Neural progenitor cell (in vitro differentiated cells): ENCODE measurements at places on chromosomes 11 and 22.

- no peak for DNase-seq
Observed at GRCh38 chr22:40156001-40156516, 21.7 kb upstream of the TNRC6B start.

DNA sequence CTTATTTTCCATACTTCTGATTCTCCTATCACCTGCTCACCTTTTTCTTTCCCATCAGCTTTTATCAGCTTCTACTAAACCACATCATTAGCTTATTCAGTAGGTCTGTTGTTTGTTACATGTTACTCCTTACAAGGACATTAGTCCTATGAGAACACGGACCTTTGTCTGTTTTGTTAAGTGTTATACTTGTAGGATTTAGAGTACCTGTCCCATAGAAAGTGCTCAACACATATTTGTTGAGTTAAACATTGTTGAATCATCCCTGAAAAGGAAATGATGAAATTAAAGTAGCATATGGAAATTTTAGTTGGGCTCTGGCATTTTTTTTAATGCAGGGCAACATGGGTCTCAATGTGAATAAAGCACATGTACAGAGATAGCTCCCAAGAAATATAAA, 222.1 kb upstream of the CARD18 start:
- DNase-seq: no peak

DNA sequence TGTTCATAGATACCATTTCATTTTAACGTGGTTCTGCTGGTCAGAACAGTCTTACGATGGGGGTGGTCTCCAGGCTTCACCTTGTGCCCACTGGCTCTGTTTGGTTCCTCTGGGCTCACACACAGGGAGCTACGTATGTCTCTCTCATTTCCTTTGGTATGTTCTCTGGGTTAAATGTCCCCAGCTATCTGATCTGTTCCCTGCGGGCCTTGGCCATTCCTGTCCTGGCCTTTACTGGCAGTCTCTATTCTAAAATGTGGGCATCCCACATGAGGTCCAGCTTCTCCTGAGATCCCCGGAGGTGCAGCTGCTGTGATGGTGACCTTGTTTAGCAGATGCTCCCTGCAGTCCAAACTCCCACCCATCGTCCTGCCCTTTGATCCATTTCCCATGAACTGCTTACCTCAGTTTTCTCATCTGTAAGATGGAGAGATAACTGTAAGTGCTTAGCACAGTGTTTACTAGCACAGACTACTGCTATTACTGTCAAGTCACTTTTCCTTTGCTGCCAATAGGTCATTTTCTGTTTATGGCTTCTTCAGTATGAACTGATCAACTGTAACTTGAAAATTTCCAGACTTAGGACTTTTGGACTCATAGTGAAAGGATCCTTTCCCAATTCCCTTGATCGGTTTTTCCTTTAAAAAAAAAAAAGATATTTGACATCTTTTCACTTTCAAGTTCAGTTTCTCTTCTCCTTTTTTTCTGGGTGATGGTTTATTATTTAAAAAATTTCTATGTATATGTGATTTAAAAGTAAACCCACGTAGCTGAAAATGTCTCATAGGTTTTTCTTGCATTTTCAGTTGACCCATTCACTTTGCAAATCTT, 92.9 kb downstream of the PTPRJ start:
- no peak for DNase-seq

DNA sequence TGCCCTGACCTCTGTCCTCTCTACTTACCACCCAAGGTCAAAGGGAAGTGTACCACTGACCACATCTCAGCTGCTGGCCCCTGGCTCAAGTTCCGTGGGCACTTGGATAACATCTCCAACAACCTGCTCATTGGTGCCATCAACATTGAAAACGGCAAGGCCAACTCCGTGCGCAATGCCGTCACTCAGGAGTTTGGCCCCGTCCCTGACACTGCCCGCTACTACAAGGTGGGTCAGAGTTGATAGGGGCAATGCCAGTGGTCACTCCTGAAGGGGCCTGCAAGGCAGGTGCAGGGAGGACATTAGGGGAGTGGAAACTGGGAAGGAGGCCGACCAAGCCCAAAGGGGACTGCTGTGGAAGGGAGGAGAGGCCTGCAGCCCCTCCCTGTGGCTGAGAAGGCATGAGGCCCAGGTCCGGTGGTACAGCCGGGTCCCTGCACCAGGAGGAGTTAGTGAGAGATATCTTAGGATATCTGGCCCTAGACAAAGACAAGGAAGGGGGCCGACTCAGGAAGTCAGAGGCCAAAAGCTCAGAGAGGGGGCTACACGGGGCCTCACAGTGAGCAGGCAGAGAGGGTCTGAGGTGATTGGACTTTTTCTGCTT, 17.9 kb downstream of the POLR3H start:
- DNase-seq: no peak

GRCh38 chr22:48923996-48924395, 903.7 kb downstream of the BRD1 start:
- DNase-seq: no peak

DNA sequence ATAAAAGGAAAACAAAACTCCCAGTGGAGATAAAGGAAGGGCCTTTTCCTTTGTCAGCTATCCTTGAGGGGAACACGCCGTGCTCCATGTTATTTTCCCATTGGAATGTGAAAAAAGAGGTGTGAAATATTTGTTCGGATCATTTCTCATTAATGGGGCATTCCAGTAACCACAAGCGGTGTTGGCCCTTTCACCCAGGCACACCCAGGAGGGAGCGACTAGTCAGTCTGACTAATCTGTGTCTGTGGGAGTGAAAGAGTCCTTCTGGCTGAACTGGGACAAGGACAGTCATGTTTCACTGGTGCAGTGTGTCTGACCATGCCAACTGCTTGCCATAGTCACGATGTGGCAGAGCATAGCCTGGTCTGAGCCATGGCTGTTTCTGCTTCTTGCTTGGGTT, 13.0 kb upstream of the MYEOV start:
- no peak for DNase-seq

DNA sequence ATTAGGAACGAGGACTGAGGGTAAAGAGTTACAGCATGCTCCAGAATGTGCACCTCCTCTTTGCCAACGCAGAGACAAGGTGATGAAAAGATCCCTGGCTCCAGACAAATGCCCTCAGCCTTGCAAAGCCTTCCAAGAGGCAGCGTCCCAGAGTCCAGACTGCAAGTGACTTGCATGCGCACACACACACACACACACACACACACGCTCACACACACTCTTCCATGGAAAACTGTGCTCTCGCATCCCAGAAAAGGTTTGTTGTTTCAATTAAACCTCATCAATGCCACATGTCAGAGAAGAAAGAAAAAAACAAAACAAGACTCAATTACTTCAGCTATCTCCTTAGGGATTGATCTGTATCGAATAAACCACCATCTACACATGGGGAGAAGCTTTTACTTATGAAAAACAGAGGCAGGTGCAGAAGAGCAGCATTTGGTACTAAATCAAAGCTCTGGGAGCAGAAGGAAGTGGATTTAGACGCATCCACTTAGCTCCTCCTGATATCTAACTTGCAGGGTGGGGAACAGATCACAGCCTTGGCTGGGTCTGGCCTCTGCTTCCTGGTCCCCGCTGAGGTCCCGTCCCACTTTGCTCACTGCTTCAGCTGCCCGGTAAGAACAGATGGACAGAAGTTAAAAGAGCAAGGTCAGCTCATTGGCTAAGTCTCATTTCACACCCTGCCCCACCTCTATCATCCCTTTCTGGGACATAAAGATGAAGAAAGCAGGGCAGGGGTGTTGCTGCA, 249.8 kb upstream of the BLID start:
- DNase-seq: peak; percentile 8

GRCh38 chr11:3127706-3128355, 37.3 kb downstream of the OSBPL5 start:
- no peak for DNase-seq

DNA sequence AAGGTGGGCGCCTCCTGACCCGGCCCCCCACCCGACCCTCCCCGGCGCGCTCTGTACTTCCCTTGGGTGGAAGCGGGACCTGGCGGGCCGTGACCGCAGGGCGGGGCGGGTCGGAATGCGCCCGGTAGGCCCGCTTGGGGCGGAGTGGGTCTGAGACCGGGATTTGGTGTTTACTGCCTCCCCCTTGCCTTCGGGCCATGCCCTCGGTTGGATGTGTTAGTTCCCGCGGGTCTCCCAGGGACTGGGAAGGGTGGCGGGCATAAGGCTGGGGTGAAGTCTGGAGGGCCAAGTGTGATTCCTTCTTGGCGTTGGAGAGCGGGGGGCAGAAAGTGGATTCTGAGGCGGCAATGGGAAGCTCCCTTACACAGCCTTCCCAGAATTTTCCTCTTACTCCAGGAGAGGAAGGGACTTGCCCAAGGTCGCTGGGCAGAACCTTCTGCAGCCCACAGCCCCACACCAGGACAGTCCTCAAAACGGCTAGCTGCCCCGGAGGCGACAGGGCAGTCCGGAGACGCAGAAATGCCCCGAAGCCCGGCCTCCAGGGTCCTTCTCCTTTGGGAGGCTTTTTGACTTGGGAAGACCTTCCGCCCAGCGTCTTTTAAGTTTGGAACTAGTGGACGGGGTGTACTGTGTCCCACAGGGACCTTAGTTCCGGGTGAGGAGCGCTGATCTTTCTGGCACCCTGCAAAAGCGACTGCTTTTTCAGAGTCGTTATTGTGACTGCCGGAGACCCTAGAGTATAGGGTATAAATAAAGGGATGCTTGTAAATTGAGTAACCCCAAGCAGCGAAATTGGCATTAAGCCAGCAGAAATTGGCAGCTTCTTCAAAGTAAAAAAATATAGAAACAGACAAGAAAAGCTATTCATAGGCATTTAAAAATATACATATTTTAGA, 647 bp downstream of the SWAP70 start:
- peak; percentile 37 for DNase-seq

- peak; percentile 14 for DNase-seq
Observed at GRCh38 chr11:111194860-111195568, 50.5 kb upstream of the POU2AF2 start.

- no peak for DNase-seq
Observed at GRCh38 chr11:67292671-67293070, 3.6 kb downstream of the ANKRD13D start.

- DNase-seq: no peak
Observed at GRCh38 chr11:128367573-128367972, 219.8 kb downstream of the ETS1 start.

DNA sequence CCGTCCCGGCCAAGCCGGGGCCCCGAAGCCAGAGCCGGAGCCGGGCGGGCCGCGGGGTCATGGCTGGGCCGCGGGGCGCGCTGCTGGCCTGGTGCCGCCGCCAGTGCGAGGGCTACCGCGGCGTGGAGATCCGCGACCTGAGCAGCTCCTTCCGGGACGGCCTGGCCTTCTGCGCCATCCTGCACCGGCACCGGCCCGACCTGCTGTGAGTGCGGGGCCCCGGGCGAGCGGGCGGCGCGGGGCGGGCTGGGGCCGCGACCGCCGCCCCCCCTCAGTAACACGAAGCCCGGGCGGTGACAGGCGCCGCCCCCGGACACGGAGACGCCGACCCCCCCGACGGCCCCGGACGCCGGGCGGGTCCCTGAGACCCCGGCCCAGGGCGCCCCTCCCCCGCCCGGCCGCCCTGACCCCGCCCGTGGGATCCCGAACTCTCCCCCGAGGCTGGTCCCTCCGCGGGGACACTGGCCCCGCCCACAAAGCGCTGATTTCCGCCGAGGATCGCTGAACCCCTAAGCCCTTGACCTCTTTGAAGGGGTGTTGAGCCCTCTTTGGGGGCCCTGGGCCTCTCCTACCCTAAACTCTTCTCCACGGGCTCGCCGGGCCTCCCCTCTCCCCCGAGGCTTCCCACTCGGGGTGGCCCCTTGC, 389 bp downstream of the MICALL1 start:
- DNase-seq: peak; percentile 55

DNA sequence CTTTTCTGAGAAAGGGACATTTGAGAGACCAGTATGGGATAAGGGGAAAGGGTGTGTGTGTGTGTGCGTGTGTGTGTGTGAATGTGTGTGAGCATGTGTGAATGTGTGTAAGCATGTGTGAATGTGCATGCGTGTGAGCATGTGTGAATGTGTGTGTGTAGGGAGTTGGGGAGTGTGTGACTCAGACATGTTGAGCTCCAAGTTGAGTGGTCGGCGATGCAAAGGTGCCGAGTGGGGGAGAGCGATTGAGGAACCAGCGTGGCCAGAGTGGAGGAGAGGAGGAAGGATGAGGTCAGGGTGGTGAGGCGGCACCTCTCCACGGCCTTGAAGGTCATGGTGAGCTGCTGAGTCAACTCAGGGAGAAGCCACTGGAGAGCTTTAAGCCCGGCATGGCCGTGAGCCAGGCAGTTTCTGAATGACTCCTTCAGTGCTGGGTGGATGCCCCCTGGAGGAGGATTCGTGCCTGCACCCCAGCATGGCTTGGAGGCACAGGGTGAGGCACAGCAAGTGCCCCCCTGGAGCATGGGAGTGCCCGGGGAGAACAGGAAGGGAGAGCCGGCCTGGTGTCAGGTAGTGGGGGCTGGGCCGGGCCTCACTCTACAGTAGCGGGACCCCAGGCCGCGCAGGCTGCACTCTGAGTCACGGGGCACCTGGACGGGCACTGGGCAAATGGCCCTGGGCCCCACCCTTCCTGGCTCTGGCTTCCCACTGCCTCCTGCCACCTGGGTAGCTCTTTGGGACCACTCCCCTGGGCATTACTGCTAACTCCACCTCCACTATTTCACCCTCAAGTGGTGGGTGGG, 8.2 kb upstream of the CCDC88B start:
- no peak for DNase-seq

- no peak for DNase-seq
Observed at GRCh38 chr11:10503221-10503620, 37.8 kb downstream of the RNF141 start.

DNA sequence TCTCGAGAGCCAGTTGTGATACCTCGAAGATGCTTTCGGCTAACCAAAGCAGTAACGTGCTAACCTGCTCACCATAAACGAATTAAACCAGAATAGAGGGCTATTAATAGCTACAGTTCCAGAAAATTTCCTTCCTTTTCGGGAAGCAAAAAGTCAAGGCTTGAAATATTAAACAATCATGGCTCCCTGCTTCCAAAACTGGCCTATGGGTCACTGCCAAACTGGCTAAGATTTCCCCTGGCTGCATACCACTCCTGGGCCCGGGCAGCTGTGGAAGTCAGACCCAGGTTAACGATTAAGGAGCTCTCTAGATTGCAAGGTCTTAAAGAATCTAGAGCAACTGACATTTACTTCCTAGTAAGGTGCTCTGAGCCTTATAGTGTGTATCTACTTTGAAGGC, 1.7 kb downstream of the AMOTL1 start:
- no peak for DNase-seq

DNA sequence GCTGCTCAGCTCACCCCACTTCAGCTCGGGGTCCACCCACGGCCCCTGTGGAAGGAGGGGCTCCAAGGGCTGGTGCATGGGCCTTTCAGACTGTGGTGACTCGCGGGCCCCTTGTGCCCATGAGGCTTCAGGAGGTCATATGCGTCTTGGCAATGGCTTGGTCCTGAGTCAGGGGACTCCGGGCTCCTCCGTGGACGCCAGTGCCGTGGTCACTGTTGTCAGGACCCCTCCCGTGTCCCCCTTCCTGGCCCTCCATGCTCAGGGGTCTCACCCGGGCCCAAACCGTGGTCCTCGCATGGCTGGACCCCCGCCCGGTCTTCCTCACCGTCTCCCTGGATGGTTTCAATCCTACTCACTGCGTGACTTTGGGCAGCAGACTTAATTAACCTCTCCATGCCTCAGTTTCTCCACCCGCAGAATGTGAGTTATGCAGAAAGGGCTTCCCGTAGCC, 436.4 kb downstream of the TBC1D22A start:
- no peak for DNase-seq
